ENCODE measurements at places on chromosomes 7 and 10.

DNA sequence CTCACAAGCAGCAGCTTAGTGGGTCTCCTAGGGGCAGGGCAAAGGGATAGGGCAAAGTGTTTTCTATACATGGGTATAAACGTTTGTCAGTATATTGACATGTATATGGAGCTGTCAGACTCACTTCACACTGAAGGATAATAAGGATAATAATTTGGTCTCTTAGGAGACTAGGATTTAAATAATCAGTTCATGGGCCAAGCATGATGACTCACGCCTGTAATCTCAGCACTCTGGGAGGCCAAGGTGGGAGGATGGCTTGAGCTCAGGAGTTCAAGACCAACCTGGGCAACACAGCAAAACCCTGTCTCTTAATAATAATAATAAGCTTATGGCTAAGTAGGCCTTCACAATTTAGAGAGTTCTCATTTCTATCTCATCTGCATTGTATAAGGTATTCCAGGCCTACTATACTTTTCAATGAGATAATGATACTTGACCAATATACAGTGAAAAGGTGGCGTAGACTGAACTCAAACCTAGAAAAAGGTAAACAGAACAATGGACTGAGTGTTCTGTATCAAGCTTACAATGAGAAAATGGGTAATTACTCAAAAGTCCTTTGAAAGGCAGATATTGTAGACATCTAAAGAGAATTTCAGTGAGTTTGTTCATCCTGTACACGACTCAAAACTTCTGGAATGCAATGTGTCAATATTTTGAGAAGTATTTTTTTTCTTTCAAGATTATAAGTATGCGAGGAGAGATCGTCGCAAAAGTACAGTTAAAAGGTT is 7.0 kb downstream of the GSAP start:
- DNase-seq: no peak

DNA sequence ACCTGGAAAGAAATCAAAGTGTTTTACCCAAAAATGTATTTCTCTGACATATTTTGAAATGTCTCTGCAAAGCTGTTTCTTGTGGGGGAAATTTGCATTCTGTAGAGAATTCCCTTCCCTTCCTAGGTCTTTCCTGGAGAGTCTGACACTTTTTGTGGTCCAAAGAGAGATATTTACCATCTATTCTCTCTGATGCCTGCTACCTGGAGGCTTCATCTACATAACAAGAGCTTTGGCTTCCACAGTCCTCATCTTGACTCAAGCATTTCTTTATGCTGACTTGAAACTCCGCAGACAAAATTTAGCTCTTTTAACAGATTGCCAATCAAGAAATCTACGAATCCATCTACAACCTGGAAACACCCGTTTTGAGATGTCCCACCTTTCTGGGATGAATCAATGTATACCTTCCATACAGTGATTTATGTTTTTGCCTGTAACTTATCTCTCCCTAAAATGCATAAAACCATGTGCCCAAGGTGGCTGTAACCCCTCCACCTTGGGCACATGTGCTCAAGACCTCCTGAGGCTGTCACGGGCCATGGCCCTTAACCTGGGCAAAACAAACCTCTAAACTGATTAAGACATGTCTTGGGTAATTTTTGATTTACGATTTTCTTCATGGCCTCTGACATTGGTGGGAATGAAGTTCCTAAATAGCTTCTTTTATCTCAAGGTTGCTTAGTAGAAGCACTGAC is 334.7 kb downstream of the GALNT17 start:
- no peak for DNase-seq

DNA sequence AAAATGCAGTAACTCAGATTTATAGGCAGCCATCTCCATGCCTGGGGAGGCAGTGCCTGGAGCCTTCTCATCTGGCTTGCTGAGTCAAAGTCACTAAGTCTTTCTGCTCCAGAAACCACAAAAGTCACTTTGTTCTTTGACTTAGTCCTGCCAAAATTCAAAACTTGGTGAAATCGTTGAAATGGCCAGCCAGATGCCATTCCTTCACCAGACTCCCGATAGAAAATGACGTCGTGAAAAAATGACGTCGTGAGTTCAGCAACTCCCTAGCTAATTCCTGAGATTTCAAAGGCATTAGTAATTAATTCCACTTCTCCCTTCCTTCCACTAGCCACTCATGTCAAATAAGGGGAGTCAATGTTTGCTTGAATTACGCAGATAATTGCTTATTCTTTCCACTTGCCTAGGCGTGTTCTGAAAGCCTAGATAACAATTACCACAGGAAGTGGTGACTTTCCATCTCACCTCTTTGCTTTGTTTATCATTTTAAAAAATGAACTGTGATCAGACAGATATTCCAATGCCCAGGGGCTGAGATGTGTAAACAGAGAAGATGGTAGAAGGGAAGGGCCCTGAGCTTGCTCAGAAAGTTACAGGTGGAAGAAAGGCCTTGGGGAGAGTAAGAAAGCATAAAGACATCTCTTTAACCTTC is 48.5 kb upstream of the OSBPL3 start:
- DNase-seq: no peak

DNA sequence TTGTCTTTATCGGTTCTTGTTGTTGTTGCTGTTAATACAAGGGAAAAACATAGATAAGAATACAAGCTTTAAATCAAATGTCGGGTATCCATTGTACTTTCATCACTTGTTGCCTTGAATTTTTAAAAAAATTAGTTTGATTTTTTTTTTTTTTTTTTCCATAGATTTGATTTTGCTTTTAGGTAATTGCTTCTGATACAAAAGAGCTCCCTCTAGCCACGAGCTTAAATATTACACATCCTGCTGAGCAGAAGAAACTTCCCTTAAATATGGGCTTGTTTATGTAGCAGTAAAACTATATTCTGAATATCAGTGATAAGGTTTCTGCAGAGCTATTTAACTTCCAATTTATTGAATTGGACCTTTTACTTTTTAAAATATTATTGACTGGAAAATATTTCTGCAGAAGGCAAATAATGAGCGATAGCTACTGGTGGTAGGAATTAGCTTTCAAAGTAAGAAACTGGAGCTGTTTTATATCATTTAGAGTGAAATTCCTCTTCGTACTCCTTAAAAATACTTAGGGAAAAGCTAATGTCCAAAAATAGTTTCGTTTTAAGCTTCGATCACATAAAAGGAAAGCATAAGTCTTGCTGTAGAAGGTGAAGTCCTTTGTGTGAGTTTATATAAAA is 216.9 kb downstream of the POLR1F start:
- DNase-seq: no peak

- DNase-seq: no peak
Observed at GRCh38 chr10:13706604-13707003, 119.8 kb downstream of the PRPF18 start.
